Posterior cingulate gyrus (tissue), 11 donors: ENCODE measurements at places on chromosomes 16 and 17.
A peak's percentile ranks its signal among the peaks of the same experiment; 100 is the strongest.

DNA sequence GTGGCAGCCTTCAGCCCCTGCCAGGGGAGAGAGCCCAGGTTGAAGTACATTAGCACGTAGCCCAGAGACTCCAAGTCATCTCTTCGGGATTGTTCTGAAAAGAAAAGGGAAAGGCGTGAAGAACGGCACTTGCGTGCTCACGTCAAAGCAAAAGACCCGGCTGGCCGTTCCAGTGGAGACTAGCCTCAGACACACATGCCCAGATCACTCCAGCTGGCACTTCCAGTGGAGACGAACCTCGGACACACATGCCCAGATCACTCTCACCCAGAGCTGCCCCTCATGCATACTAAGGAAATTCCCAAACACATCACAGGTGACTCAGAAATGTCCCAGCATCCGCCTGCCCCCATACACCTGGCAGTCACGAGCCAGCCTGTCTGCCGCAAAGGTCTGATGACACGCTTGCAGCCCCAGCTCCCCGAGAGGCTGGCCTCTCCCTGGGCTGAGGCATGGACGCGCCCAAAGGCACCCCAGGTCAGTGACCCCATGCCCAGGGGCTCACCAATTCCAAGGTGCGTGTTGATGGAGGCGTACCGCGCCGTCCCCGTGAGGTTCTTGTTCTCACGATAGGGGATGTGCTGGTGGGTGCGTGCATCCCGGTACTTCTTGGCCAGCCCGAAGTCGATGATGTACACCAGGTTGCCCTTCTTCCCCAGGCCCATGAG lies 20.9 kb downstream of the CSNK1D start:
- DNase-seq = no peak

DNA sequence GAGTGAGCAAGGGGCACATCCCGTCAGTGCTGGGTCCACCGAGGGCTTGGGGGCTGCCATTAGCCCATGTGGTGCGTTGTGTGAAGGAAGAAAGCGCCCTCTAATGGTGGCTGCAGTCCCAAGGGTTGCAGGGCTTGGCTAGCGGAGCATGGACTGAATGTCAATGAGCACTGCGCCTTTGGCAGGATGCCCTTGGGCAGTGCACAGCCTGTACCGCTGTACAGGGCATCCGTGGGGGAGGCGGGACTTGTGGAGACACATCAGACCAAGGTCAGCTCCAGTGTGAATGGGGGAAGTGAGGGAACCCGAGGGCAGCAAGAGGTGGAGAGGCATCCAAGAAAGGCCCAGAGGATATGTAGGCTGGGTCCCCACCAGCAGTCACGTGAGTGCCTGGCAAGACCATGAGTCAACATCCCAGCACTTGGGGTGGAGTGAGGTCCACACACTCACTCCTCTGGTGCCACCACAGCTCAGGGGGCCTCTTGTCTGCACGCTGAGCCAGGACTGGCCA lies 75.5 kb upstream of the MED9 start:
- no peak for DNase-seq

DNA sequence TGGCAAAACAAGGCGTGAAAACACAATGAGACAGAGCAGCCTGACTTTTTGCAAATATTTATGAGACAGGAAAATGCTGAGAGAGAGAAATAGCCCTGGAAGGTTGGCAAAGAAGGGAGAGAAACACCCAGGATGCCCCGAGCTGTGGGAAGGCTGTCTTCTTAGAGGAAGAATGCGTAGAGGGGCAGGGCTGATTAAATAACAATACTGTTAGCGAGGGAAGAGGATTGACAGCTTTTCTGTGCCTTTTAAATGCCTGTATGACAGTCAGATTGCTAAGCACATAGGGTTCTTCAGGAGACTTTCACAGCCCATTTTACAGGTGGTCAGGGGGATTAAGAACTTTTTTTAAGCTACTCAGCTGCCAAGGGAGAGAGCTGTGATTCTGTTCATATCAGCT lies 219.2 kb downstream of the SHISA9 start:
- no peak for DNase-seq

DNA sequence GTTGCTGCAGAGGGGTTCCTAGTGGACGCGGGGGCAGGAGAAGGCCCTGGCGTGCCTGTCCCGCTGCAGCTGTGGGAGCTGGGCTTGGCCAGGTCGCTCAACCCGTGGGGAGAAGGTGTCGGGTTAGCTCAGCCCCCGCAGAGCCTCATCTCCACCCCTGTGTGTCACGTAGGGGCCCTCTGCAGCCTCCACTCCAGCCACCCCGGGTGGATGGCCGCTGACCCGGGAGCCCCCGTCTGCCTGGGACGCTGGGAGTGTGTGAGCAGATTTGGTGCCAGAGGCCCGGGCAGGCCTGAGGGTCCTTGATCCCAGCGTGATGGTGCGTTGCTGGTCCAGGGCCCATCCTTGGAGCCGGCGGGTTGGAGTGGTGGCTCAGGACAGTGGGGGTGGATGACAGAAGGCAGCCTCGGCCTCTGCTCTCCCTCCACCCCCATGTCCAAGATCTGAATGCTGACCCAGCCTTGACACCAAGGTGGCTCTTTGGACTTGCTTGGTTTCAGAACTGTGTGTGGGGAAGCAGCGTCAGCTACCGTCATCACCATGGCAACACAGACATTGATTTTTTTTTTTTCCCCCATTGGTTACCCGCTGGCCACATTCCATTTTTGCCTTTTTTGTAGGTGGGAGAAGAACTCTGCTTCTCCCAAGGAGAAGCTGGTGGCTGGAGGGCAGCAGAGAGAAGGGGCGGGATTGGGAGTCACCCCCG lies 35.7 kb downstream of the BAIAP2 start:
- DNase-seq = no peak

GRCh38 chr17:7403727-7403976 lies 245 bp downstream of the TMEM256 start:
- no peak for DNase-seq

DNA sequence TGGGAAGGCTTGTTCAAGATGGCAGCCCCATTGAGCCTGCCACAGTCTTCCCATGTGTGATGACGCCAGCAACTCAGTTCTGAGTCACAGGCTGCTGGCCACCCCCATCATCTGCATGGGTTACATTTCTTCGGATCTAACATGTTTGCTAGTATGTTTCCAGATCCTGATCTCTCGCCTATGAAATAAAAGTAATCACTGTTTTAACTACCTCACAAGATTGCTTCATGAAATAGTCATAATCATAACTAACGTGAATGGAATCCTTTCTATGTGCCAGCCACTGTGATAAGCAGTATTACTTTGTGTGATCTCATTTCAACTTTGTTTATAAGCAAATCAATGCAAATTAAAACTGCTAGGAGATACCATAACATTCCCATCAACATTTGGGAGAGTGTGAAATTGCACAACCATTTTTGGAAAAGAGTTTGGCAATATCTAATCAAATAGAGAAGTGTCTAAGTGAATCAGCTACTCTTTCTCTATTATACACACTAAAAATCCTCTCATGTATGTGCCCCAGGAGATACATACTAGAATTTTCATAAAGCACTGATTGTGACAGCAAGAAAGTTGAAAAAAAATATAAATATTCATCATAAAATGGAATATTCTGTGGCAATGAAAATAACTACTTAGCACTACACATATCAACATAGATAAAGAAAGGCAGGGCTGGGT lies 300.2 kb upstream of the IRX5 start:
- no peak for DNase-seq

DNA sequence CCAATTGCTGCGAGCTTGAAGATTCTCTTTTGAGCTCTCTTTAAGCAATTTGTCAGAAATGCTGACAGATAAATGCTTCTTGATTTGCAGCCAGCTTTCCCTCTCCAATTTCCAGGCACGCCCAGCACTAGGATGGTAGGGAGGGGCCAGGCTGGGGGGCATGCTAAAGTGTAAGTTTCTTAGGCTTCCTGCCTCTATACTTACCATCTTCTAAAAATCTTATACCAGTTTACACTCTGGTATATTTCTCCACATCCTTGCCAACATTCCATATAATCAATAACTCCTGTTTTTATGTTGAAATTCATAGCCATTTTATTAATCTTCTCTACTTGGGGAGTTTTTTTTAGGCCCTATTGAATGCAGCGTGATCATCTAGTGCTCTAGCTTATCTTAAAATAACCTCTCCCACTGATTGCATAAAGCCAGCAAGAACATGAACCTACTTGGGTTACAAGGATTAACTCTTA lies 17.5 kb downstream of the ACSF2 start:
- DNase-seq = no peak

DNA sequence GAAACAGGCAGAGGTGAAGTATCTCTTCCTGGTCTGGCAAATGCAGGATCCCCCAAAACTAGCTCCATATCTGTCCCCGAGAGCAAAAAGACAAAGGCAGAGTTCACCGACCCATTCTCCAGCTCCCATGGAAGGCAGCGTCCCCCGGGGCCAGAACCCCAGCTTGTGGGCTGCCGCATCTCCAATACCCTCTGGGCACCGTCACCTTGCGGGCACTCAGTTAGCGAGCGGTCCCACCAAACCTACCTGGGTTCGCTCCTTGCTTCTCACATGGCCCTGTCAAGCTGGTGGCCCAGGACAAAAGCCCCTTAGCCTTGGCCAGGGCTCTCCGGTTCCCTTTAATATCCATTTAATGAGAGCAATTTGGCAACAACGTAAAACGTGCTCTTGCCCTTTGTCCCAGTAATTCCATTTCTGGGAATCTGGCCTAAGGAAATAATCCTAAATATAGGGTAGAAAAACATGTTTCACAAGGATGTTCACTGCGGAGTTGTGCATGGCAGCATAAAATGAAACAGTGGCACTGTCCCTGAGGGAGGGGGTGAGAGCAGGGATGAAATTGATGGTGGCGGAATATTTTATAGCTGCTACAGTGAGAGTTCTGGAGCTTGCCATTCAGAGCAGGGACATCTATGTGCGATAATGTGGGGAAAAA lies 157.1 kb downstream of the CMIP start:
- DNase-seq = no peak

GRCh38 chr17:70434536-70435490 lies 265.5 kb downstream of the KCNJ2 start:
- DNase-seq = no peak

DNA sequence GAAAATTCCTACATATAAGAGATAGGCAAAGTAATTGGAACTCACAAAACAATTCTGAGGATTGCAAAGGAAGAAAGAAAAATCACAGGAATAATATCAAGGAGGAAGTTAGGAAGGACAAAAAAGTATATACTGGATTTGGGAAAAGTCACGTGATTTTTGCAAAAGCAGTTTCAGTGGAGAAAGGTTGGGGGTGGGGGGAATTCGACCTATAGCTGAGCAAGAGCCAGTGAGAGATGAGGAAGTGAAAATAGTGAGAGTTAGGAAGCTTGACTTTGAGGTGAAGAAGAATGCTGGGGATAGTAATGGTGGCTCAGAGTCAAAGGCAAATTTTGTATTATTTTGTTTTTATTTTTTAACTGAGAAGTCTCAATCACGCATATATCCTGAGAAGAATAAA lies 438.0 kb upstream of the PMFBP1 start:
- no peak for DNase-seq

- no peak for DNase-seq
These were observed 300.2 kb downstream of the IRF8 start for GRCh38 chr16:86199182-86199581.

DNA sequence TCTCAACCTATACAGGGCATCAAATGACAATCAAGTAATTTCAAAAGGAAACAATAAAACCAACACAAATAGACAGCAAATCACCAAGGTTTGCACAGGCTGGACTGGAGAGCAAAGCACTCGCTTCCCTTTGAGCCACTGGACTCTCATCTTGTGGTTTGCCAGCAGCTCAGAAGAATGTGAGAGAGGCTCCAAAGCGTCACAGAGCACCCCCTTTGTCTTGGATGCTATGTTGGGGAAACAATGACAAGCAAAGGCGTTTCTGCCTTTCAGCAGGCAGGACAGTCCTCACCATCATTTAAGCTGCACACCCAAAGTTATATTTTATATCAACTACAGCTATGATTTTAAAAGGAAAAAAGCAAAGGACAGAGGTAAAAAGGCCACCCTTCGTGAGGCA lies 13.2 kb downstream of the SLC6A4 start:
- DNase-seq = no peak

- no peak for DNase-seq
These were observed 286.6 kb upstream of the CCL2 start for GRCh38 chr17:33968350-33969044.

DNA sequence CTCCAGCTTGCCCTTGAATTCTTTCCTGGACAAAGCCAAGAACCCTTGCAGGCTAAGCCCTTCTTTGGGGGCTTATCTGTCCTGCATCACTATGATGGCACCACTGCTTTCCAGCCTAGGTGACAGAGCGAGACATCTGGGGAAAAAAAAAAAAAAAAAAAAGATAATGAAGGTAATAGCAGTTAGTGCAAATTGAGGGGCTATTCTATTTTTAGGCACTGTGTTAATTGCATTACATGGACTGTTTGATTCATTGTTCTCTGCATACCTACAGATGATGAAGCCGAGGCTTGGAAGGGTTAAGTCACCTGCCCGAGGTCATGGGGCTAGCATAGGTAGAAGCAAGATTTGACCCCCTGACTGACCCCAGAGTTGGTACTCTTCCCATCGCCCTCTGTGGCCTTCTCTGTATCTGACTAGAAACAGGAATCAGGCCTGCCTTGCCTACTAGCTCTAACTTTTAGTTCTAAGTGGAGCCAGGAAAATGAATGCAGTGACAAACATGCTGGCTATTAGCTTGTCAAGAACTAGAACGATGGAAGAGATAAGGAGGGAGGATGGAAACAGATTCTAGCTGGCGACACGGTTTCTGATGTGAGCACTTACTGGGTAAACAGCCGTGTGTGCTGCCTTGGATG lies 312.1 kb downstream of the SNX29 start:
- no peak for DNase-seq

DNA sequence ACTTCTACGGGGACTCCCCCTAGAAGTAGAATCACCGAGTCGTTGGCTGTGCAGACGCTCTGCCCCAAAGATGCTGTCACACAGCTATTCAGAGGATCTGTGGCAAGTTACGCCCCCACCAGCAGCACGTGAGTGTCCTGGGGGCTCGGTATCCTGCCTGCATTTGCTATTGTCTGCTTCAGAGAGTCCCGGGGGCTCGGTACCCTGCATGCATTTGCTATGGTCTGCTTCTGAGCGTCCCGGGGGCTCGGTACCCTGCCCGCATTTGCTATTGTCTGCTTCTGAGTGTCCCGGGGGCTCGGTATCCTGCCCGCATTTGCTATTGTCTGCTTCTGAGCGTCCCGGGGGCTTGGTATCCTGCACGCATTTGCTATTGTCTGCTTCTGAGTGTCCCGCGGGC lies 23.8 kb upstream of the ZNF469 start:
- no peak for DNase-seq

GRCh38 chr17:79741751-79742588 lies 11.2 kb downstream of the ENPP7 start:
- DNase-seq = peak; percentile 69

- DNase-seq = no peak
These were observed 79.8 kb downstream of the CMIP start for GRCh38 chr16:81524382-81524781.
